ENCODE measurements at places on chromosomes 4 and X.

DNA sequence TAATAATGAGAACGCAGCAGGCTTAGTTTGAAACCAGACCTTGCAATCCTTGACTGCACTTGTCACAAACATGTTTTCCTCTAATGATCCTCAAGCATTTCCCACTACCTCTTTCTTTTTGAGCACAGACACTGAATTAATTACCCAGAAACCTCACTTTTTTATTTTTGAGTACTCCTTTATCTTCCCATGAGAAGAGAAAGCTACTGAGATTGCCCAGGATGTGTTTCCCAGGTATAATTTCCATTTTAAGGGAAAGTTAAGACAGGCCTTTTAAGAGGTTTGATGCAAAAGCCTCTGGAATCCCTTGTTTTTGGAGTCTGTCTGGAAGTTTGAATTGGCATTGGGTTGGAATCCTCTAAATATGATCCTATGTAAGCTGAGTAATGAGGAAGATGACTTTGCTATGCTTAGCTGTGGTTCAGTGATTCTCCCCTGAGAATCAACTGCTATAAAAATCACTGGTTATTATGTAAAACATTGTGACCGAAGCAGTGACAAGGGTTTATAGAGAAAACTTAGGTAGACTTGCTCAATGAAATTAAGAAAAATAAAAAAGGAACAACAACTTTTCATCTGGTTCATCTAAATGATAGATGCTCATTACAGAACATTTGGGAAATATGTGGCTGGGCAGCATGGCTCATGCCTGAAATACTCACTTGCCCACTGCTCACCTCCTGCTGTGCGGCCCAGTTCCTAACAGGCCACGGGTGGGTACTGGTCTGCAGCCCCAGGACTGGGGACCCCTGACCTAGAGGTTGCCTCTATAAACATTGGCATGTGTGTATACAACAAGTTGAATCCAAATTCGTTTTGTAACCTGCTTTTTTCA, 10.8 kb upstream of the RHOH start:
- DNase-seq, result no peak

- no peak for DNase-seq
Observed at GRCh38 chr4:21888195-21888976, 60.2 kb downstream of the KCNIP4 start.

GRCh38 chrX:65866146-65866545, 173.7 kb downstream of the VSIG4 start:
- DNase-seq, result no peak

- DNase-seq, result no peak
Observed at GRCh38 chrX:147679356-147680005, 232.2 kb upstream of the FMR1 start.

DNA sequence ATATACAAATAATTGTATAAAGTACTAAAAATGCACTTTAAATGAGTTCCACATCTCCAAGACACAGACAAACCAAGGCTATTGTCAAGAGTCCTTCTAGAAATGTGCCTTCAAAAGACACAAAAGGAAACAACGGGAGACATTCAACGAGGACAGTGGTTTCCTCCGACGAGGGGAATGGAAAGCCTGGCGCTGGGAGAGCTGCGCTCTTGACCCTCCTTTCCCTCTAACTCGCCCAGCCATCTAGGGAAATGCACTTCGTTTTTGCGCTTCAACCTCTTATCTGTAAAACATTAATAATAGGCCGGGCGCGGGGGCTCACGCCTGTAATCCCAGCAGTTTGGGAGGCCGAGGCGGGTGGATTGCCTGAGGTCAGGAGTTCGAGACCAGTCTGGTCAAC, 37.0 kb downstream of the ZFP42 start:
- no peak for DNase-seq

DNA sequence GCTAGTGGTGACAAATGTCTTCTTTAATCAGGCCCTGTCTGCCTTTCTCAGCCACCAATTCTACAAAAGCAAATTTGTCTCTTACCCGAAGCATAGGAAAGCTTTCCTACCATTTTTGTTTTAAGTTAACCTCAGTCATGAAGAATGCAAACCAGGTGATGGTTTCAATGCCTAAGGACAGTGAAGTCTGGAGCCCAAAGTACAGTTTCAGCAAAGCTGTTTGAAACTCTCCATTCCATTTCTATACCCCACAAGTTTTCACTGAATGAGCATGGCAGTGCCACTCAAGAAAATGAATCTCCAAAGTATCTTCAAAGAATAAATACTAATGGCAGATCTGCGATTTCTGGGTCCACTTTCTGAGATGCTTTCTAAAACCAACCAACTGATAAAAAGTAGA, 23.9 kb downstream of the SRD5A3 start:
- no peak for DNase-seq

- no peak for DNase-seq
Observed at GRCh38 chrX:27675493-27675892, 85.3 kb downstream of the DCAF8L2 start.
